ENCODE measurements at places on chromosomes 5 and 9.

DNA sequence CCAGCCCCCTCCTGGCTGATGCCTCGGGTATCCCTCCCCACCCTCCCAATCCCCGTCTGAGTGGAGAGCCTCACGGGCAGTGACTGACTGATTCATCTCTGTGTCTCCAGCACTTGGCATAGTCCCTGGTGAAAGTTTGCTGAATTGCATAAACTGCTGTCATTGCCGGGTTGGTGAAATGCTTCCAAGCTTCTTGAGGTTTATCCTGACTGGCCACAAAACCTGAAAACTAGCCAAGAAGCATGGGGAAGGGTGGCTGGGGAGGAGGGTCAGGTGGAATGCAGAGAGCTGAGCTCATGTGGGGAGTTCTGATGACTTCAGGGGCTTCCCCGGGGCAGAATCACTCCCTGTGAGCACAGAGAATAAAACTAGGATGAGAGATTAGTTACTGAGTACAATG, 56.9 kb upstream of the GGTA1 start:
- no peak for DNase-seq

DNA sequence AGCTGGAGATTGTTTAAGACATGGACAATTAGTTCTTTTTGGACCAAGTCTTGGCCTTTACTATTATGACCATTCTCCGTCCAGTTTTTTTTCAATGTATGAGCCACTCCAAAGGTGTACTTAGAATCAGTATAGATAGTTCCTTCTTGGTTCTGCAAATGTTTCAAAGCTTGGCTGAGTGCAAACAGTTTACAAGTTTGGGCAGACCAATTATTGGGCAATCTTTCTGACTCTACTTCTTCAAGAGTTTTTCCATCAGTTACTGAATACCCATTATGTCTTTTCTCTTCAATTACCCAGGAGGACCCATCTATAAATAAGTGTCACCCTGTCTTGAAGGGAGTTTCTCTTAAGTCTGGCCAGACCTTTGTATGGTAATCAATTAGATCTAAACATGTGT, 15.5 kb downstream of the IFT74 start:
- DNase-seq = no peak

DNA sequence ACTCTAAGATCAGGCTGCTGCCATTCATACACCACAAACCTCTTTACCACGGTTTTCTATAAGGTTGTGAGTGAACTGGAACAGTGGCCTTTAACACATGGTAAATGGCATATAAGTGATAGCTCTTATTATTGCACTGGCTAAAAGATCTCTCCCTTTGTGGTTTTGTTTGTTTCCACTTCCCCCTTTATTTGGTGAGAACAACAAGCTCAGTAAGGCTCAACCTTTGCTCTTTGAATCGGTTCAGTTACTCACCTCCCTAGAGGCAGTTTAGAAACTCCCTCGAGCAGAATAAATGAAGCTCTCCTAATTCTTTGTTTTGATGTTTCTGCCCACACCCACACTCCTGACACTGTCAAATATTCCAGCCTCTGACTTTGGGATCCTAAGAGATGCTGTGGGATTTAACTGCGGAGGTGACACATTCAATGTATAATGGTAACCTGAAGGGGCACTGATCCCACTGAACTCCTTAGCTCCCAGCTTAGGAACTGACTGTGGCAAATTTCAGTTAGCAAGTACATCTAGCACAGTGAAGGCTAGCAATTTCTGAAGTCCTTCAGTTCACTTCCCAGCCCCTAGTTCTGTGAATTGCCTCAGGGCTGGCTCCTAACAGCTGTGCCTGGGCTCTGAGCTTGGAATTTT, 22.5 kb upstream of the RAD23B start:
- no peak for DNase-seq

DNA sequence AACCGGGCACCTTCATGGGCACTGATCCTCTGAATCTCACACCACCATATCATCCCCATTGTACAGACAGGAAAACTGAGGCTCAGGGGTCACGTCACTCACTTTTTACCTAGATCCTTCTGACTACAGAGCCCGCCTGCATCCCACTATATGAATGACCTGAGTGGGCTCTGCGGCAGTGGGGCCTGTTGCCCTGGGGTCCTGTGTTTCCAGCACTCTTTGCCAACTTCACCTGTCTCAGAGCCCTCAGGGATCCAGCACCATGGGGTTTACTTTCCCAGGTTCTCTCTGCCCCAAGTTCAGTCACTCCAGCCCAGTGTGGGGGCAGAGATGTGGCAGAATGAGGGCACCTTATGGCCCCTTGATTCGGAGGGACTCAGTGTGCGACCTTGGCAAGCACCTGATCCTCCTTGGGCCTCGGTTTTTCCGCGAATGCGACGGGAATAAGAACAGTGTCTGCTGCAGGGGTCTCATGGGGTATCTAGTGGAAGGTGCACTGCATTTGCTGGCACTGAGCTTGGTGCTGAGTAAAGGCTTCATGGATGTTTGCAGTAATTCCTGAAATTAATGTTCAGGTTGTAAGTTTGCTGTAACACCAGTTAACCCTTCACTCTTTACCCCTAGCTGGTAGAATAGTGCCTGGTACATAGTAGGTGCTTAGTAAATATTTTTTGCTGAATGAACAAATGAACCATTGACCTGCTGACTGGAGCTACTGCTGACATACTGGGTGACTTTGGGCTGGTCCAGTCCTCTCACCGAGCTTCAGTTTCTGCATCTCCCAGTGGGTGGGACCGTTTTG, 47.1 kb upstream of the BOD1 start:
- no peak for DNase-seq

DNA sequence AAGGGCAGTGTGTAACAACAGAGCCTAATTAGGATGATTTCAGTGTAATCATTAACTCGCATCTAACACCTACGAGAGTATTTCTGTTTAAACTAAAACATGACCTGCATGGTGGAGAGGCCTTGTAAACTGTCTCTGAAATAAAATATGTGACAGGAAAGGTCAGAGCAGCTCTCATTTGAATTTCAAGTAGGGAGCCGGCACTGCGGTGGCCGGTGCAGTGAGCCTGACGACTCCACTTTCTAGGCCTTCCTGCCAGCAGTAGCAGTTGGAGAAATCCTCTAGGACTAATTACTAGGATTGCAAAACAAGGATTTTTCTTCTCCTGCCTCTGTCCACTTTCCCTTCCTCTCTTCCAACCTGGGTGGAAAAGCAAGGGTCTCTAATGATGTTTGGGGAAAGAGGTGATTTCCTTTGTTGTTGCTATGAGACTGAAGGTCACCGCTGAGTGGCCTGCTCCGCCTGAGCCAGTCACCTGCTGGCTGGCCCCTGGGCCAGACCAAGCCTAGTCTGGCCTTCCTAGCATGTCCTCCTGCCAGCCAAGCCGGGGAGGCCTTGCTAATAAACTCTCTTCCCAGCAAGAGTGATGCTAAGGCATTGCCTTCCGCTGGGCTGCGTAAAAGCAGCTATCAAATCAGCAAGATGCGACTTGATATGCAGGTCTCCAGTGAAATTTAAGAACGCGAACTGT, 245.7 kb downstream of the PSAT1 start:
- no peak for DNase-seq

GRCh38 chr5:94749042-94749441, 130.6 kb downstream of the SLF1 start:
- no peak for DNase-seq

GRCh38 chr5:169838688-169839087, 141.6 kb downstream of the INSYN2B start:
- DNase-seq = no peak

- DNase-seq = no peak
Observed at GRCh38 chr5:89297066-89297465, 414.1 kb upstream of the MEF2C start.

GRCh38 chr9:87593359-87593980, 95.8 kb downstream of the DAPK1 start:
- no peak for DNase-seq

DNA sequence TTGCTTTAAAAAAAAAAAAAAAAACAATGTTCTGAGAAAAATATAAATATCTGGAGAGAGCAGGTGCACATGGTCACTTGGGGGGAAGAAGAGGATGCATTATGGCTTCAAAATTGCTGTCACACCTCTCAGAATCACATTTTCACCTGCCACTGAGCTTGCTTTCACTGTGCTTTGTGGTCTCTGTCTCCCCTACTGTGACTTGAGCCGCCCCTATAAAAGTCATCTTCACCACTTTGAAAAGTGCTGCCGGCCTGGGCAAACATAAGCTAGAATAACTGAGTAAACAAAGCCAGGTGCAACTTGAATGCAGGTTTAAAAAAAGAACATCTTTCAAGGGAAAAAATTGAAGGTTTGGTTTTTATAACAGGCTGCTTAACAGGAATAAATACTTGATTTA, 368.1 kb upstream of the GRIA1 start:
- no peak for DNase-seq

- DNase-seq = no peak
Observed at GRCh38 chr9:20619487-20620200, 2.7 kb downstream of the MLLT3 start.

GRCh38 chr5:12460493-12461261, 556.4 kb upstream of the CTNND2 start:
- no peak for DNase-seq

GRCh38 chr5:176803943-176804498, 6.3 kb upstream of the UNC5A start:
- peak; percentile 73 for DNase-seq

- no peak for DNase-seq
Observed at GRCh38 chr5:167814040-167814439, 477.4 kb upstream of the WWC1 start.

DNA sequence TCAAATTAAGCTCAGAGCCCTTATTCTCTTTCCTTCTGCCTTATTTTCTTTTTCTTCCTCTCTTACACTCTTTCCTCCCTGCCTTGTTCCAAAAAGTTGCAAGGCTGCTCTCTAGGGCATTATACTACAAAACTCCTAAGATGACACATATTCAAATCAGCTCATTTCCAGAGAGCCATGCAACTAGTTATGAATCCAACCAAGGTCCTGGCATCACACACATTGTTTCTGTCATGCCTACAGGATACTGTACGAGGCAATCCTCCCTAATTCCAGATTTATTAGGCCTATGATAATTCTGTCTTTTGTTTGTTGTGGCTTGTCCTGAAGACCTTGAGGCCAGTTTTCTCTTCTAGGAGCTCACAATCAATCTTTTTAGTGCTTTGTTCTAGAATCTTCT, 87.0 kb upstream of the TBCA start:
- DNase-seq = no peak

DNA sequence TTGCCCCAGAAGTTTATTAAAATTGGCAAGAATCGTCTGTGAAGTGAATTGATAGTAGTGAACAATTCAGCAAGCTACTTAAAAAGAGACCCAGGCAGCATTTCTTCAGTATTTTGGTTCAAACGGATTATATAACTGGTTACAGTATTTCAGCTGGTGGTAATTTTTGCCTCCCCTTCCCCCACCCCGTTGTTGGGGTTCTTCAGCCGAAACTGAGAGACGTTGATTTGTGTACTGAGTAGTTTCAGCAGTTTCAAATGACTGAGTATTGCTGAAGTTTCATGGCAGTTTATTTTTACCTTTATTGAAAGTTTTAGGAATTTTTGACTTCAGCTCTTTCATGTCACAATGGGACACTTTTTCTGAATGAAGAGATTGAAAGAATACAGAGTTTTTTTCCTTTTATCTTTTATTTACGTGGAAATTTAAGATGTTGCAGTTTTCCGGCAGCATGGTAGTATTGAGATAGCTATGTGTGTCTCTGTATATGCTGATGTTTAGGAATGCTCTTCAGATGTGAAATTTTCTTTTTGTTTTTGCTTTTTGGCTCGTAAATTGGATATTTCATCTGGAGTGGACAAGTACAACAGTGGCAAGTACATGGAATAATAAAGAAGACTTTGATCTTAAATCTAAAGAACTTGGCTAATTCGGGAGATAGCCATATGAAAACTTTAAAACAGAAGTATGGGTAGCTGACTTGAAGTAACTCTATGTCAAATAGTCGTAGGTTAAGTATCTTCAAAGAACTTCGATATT, 1.9 kb downstream of the GPBP1 start:
- DNase-seq = no peak

DNA sequence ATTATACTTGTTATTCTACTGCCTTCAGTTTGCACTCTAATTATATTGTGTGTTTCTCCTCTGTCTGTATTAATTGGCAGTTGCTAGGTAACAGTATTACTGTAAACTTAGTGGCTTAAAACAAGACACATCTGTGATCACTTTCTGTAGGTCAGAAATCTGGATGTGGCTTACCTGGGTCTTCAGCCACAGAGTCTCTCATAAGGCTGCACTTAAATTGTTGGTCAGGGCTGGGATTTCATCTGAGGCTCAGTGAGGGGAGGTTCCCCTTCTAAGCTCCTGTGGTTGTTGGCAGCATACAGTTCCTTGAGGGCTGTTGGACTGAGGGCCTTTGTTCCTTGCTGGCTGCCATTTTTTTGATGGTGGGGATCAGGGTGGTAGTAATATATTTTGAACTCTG, 68.8 kb downstream of the SLC44A1 start:
- DNase-seq = no peak
